ENCODE measurements at places on chromosomes 11 and 22. TPM values are rescaled to one million over a fixed set of nuclear protein-coding genes. Genes with fewer than 3 reads are reported as not detected.

- H3K27ac ChIP-seq: no peak overlapping the region
- peaks cover 5% of the 10 kb centered on the region for H3K27me3 ChIP-seq
- H3K4me3 ChIP-seq: no peak overlapping the region
- no peak for DNase-seq
- H3K36me3 ChIP-seq: no peaks in the 10 kb centered on the region
These were observed 43.9 kb downstream of the KIRREL3 start for GRCh38 chr11:126956635-126957034.

- DNase-seq: no peak
- H3K4me1 ChIP-seq: no peaks in the 10 kb centered on the region
- no peak overlapping the region for H3K27ac ChIP-seq
- H3K4me3 ChIP-seq: no peak overlapping the region
These were observed 65.8 kb upstream of the NECTIN1 start for GRCh38 chr11:119794756-119795155.

DNA sequence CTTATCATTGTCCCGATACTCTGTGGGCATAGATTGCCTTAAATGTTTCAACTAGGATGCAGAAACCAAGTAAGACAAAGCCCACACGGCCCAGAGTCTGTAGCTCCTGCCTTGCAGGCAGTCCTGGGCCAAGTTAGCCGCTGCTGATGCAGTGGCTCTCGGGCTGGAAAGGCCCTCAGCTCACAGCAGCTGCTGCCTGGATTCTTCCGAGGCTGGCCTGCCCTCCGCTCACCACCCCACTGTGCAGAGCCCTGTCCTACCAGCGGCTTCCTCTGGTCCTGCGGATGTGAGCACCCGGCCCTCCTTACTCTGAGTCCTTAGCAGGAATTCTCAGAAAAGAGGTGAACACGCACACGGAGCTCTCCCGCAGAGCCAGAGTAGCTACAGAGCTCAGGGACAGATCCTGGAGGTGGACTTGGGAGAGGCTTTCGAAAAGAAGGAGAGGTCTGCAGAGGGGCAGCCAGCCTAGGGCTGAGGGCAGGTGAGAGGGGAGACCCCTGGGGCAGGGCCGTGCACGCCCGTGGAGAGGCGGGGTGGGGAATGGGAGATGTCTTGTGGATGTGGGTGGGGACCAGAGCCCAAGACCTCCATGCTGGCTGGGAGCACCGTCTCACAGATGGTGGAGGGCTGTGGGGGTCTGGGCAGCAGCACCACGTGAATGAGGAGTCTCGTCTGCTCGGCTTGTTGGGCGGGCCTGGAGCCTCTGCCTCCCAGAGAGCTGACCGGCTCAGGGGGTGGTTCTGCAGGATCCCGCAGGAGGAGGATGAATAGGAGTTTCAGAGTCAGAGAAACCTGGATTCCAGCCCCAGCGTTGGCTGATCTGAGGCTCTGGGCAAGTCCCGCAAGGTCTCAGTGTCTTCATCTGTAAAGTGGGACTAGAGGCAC, 117.4 kb upstream of the B3GAT1 start:
- H3K4me1 ChIP-seq: no peaks in the 10 kb centered on the region
- no peaks in the 10 kb centered on the region for H3K36me3 ChIP-seq
- no peak overlapping the region for H3K27ac ChIP-seq
- H3K4me3 ChIP-seq: no peak overlapping the region

GRCh38 chr22:49933236-49934159, 15.1 kb downstream of the CRELD2 start:
- H3K36me3 ChIP-seq: no peaks in the 10 kb centered on the region
- peak overlapping the region; percentile 93 for H3K27ac ChIP-seq
- peak; percentile 93 for DNase-seq
- H3K4me1 ChIP-seq: peaks cover 88% of the 10 kb centered on the region
- H3K4me3 ChIP-seq: peak overlapping the region; percentile 59

DNA sequence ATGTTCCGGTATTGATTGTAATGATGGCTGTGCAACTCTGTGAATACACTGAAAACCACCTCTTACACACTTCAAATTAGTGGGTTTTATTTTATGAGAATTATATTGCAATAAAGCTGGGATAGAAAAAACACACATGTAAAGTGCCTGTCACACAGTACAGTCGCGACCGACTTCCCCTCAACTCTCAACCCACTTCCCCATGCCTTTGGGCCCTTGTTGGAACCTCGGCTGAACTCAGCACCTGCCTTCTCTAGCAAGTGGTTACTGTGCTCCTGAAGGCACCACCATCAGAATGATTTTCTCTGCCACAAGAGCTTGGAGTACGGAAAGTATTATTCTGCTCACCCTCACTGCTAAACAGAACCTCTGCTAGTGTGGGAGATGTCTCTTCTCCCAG, 13.5 kb downstream of the KCNJ1 start:
- H3K4me3 ChIP-seq: no peak overlapping the region
- H3K27ac ChIP-seq: no peak overlapping the region
- DNase-seq: no peak
- no peaks in the 10 kb centered on the region for H3K4me1 ChIP-seq

- no peak overlapping the region for H3K27ac ChIP-seq
- H3K4me3 ChIP-seq: no peak overlapping the region
- DNase-seq: no peak
- H3K4me1 ChIP-seq: no peaks in the 10 kb centered on the region
These were observed 7.6 kb downstream of the TMPRSS5 start for GRCh38 chr11:113698515-113698914.

- H3K27me3 ChIP-seq: no peaks in the 10 kb centered on the region
- no peak overlapping the region for H3K4me3 ChIP-seq
- H3K27ac ChIP-seq: no peak overlapping the region
- no peaks in the 10 kb centered on the region for H3K36me3 ChIP-seq
- DNase-seq: no peak
- H3K4me1 ChIP-seq: peaks cover 5% of the 10 kb centered on the region
These were observed 104.9 kb downstream of the ADAMTS15 start for GRCh38 chr11:130553306-130553705.

- no peaks in the 10 kb centered on the region for H3K27me3 ChIP-seq
- no peaks in the 10 kb centered on the region for H3K36me3 ChIP-seq
- no peaks in the 10 kb centered on the region for H3K4me1 ChIP-seq
- H3K4me3 ChIP-seq: no peak overlapping the region
- H3K27ac ChIP-seq: no peak overlapping the region
- no peak for DNase-seq
These were observed 1348.2 kb upstream of the RAG2 start for GRCh38 chr11:37946155-37946766.

DNA sequence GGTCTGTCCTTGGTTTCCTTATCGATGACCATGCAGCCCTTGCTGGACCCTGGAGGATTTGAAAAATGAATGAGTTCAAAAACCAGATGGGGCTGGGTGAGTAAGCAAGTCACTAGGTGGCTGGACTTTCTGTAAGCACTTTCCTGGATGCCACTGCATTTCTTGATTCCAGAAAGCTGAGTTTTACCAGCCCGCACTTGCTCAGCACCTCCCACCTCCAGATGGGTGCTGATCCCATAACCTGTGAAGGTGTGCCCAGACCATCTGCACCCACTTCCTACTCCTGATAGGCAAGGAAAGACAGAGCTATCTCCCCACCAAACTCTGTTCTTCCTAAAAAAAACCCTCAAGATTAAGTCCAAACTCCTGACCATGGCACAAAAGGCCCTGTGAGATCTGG, 21.1 kb downstream of the ASCC2 start:
- H3K4me1 ChIP-seq: peaks cover 28% of the 10 kb centered on the region
- peaks cover 100% of the 10 kb centered on the region for H3K36me3 ChIP-seq
- H3K27ac ChIP-seq: no peak overlapping the region
- DNase-seq: no peak
- H3K4me3 ChIP-seq: no peak overlapping the region

DNA sequence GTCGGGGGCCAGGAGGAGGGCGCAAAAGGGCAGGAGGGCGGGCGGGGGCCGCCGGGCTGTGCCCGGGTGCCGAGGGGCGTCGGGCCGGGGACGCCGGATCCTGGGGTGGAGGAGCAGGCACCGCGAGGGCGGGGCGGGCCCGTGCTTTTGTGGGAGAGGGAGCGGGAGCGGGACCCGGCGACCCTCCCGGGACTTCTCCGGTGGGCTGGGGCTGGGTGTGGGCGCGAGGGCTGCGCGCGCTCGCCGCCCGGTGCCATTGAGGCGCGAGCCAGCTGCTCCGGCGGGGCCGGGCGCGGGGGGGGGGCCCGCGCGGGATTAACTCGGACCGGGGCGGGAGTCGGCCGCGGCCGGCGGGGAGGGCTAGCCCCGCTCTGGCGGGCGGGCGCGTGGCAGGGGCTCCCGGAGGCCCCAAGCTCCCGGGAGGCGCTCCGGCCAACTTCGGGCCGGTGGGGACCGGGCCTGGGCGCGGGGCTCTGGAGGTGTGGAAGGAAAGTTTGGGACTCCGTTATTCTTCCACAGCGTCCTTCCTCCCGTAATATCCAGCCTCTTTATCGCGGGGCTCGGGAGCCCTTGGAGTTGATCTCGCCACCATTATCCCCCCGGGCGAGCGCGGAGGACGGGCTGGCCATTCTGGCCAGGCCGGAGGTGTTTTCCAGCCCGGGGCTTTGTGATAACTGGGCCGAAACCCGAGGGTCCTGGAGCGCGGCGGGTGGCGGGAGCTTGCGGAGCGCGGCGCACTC, 936 bp downstream of the CECR2 start:
- H3K4me3 ChIP-seq: peak overlapping the region; percentile 72
- H3K36me3 ChIP-seq: no peaks in the 10 kb centered on the region
- no peak for DNase-seq
- H3K27me3 ChIP-seq: peaks cover 76% of the 10 kb centered on the region

DNA sequence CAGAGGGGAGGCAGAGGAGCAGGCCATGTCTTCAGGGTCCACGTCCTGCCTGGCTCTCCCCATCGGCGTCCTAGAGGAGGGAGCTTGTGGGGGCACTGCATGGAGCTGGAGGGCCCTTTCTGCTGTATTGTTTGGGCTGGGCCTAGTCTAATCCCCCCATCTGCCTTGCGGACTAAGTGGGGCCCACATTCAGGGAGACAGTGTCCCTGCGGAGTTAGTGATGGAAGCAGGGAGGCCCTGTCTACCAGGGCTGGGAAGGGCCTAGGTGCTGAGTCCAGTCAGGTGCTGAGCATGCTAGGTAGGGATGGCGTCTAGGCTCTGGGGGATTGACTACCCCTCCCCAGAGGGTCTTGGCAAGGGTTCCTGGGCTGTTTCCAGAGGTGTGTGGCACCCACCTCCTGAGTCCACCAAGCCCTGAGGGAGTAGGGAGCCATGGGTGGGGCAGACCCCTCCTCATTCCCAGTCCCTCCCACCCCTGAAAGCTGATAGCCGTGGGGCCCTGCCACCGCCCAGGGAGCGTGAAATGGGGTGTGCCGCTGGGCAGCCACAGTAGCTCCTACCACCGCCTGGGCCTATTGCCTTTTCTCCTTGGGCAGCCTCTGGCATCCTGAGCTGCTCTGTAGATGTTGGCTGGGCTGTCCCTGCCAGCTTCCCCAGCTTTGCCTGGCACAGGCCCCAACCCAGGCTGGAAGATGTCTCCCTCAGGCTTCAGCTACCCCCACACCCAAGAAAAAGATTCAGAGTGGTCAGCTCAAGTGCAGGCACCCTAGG, 1.9 kb upstream of the POLD4 start:
- no peaks in the 10 kb centered on the region for H3K27me3 ChIP-seq
- peaks cover 74% of the 10 kb centered on the region for H3K4me1 ChIP-seq
- no peak overlapping the region for H3K4me3 ChIP-seq
- H3K36me3 ChIP-seq: no peaks in the 10 kb centered on the region
- no peak for DNase-seq

- peak overlapping the region; percentile 89 for H3K4me3 ChIP-seq
- H3K27me3 ChIP-seq: no peaks in the 10 kb centered on the region
- H3K4me1 ChIP-seq: peaks cover 32% of the 10 kb centered on the region
- H3K27ac ChIP-seq: peak overlapping the region; percentile 90
- H3K36me3 ChIP-seq: peaks cover 9% of the 10 kb centered on the region
- DNase-seq: no peak
These were observed 753 bp upstream of the PPARA start for GRCh38 chr22:46149512-46150033.

DNA sequence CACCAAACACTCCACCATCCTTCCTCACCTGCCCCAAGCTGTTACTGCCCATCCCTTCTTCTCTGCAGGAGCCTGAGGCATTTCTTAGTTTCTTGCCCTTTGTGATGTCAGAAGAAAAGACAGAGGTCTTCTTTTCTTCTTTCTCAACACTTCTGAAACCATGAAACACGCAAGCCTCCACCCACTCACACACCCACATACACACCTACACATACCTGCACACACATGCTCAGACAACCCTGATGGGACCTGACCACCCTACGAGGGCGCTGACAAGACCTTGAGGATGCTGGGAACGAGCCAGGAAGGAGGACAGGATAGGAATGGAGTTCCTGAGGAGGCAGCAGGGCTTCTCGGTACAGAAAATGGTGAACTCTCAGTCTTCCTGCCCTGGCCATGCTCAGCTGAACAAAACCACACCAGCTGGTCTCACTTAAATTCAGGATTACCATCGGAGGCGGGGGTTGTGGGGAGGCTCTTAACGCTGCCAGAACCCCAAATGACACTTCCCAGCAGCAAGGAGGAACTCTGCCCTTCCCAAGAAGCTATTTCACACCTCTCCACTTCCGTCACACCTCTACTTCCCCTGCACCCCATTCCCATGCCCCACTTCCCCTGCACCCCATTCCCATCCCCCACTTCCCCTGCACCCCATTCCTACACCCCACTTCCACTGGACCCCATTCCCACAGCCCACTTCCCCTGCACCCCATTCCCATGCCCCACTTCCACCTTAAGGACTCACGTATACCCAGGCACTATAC, 41.0 kb downstream of the CSF2RB start:
- H3K4me3 ChIP-seq: no peak overlapping the region
- H3K36me3 ChIP-seq: no peaks in the 10 kb centered on the region
- H3K27ac ChIP-seq: no peak overlapping the region
- peaks cover 44% of the 10 kb centered on the region for H3K27me3 ChIP-seq

- H3K27me3 ChIP-seq: no peaks in the 10 kb centered on the region
- no peak for DNase-seq
- no peaks in the 10 kb centered on the region for H3K4me1 ChIP-seq
- H3K27ac ChIP-seq: no peak overlapping the region
- no peak overlapping the region for H3K4me3 ChIP-seq
These were observed 1727.5 kb downstream of the LRRC4C start for GRCh38 chr11:39732001-39732400.

GRCh38 chr22:29334696-29335344, 19.3 kb upstream of the RASL10A start:
- no peak overlapping the region for H3K27ac ChIP-seq
- no peak for DNase-seq
- no peaks in the 10 kb centered on the region for H3K27me3 ChIP-seq
- H3K4me3 ChIP-seq: no peak overlapping the region
- H3K36me3 ChIP-seq: peaks cover 50% of the 10 kb centered on the region

Gene UCP2
- total RNA-seq: 43.6 TPM

Gene PHOX2A
- total RNA-seq: 1.3 TPM

Gene KLHL35
- not detected for total RNA-seq

Gene UBXN1
- 253 TPM for total RNA-seq

Measured in esophagus muscularis mucosa (tissue), 4 donors.